ENCODE measurements at places on chromosomes 5 and 9. TPM values are rescaled to one million over a fixed set of nuclear protein-coding genes. Genes with fewer than 3 reads are reported as not detected.

- DNase-seq = no peak
Measured at GRCh38 chr5:54988218-54988617, 2.8 kb upstream of the ESM1 start.

DNA sequence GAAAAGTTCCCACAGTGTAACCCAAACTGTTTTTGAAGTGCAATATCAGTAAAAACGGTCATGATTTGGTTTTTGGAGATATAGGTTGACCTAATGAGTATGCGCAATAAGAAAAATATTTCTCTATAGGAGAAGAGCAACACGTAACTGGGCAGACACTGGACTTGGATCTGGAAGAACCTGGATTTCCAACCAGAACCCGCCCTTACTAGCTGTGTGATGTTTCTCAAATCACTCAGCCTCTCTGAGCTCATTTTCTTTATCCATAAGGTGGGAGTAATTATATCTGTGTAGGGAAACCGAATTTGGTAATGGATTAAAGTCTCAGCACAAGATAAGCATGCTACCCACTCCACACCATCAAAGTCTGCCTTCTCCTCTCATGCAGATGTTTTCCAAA, 169.1 kb downstream of the COL23A1 start:
- no peak for DNase-seq

GRCh38 chr9:35905912-35906679, at the start of gene HRCT1:
Gene HRCT1 (plus strand): TSS chr9:35906202. CDS start chr9:35906288, 86 bp downstream.
- DNase-seq = no peak

- DNase-seq = no peak
Measured at GRCh38 chr5:95861221-95861863, 38.8 kb upstream of the GLRX start.

DNA sequence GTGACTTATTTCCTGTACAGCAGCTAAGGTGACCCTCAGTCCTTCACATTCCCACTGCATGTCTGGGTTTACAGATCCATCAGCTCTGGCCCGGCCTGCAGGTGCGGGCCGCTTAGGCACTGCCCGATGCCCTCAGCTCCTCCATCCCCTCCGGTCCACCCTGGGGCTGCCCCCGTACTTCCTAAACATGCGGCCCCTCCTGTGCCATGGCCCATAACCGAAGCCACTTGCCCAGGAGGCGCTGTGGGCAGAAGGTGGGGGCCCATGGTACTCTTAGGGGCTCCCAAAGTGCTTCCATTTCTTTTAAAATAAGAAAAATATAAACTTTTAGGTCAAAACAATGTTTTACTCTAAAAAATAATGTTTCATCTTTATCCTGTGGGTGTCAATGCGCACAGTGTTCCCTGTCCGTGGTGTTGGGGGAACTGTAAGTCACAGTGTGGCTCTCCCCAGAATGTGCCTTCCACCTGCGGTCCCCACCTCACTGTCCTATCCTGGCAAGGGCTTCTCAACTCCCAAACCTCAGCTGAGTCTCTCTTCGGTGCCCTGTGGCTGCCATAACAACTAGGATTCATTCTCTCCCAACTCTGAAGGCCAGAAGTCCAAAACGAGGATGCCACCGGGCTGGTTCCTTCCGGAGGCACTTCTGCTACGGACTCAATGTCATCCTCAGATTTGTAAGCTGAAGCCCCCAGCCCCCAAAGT, 132.7 kb upstream of the LPCAT1 start:
- no peak for DNase-seq

GRCh38 chr9:123756484-123757106, 173.3 kb downstream of the DENND1A start:
- no peak for DNase-seq

DNA sequence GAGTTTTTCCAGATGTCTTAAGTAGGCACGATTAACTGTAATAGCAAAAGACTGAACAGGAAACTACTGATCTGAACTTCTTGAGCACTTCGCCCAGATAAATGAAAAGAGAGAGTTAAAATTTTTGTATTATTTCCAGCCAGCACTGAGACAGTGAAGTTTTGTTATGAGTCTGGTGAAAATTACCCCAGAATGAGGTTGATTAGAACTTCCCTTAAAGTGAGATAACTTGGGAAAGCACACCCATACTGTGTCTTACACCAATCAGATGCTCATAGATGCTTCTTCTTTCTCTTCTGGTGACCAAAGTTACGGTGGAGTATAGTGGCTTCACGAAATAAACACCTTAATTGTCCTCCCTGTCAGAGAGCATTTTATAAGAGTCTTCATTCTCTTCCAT, 131.8 kb upstream of the SLC12A2 start:
- no peak for DNase-seq

GRCh38 chr5:136631186-136631585, 265.8 kb upstream of the TRPC7 start:
- DNase-seq = no peak

DNA sequence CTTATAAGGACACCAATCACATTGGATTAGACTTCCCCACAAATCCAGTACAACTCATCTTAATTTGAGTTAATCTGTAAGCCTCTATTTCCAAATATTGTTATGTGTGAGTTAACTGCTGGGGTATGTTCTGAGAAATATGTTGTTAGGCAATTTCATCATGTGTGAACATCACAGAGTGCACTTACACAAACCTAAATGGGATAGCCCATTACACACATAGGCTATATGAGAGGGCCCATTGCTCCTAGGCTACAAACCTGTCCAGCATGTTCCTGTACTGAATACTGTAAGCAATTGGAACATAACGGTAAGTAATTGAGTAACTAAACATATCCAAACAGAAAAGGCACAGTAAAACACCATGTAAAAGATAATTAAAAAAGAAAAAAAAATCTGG, 19.1 kb upstream of the ARSI start:
- no peak for DNase-seq

DNA sequence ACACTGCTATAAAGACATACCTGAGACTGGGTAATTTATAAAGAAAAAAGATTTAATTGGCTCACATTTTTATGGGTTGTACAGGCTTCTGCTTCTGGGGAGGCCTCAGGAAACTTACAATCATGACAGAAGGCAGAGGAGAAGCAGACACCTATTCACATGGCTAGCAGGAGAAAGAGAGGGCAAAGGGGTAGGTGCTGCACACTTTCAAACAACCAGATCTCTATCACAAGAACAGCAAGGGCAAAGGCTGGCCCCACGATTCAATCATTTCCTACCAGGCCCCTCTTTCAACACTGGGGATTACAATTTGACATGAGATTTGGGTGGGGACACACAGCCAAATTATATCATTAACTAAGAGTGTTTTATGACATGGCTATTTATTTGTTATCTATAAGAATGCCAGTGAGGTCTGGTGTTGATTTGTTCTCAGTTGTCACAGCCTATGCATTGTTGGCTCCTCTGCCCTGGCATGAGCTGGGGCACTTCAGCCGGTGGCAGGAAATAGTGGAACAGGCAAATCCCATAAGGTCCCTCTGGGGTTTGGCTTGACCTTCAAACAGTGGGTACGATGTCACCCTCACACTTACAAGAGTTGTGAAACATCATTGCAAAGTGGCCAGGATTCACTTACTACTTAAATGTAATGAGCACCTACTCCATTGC, 44.1 kb downstream of the SPARC start:
- no peak for DNase-seq

DNA sequence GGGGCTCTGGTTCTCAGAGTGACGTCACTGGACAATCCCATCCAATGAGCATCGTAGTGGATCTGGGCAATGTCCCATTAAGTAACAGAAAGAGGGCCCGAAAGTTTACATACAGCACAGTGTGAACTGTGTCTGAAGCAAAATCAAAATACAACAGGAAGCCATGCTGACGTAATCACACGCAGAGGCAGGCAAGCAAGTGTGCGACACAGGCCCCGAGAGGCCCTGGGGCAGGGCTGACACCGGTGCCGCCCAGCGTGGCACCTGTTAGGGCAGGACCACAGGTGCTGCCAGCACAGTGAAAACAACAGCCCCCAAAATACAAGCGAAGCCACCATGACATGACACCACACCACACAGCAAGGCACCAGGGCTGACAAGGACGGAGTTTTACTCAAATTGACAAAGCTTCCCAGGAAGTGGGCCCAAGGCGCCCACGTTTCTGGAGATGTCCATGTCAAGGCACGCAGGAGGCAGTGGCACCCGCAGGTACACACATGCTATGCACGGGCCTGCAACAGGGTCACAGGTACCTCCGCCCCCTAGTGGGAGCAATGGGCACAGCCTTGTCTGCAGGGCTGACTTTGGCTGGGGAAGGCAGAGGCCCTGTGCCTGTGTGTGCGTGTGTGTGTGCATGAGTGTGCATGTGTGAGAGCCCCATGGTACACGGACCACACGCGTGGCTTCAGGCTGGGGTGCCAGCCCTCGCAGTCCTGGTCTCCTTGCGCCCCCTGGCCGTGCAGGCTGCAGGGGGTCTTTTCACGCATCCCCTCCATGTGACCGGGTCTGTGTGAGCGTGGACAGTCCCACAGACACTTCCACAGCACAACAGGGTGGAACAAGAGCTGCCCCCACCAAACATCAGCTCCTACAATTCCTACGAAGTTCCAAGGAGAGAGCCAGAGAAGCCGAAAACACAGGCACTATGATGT, 19.6 kb downstream of the QSOX2 start:
- peak; percentile 77 for DNase-seq

DNA sequence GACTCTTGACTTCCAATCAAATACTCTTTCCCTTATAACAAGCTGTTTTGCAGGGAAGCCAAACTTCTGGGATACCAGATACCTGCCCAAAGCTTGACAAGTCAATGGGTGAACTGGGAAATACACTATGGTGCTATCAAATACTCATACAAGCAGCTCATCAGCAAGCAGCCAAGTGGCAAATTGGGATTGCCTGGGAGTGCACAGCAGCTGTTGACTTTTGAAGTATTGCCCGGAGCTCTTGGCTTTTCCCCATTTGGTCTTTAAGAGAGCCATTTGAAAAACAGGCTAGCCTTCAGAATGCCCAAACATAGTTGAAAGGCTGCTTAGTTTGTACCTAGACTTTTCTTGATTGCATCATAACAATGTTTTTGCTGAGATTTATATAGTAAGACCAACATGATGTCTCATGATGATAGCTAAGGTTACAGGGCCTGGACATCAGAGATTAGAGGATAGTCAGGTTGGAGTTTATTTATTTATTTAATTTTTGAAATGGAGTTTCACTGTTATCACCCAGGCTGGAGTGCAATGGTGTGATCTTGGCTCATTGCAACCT, 210.1 kb upstream of the ZNF608 start:
- DNase-seq = no peak

- DNase-seq = no peak
Measured at GRCh38 chr5:68680366-68680765, 413.4 kb upstream of the SLC30A5 start.

DNA sequence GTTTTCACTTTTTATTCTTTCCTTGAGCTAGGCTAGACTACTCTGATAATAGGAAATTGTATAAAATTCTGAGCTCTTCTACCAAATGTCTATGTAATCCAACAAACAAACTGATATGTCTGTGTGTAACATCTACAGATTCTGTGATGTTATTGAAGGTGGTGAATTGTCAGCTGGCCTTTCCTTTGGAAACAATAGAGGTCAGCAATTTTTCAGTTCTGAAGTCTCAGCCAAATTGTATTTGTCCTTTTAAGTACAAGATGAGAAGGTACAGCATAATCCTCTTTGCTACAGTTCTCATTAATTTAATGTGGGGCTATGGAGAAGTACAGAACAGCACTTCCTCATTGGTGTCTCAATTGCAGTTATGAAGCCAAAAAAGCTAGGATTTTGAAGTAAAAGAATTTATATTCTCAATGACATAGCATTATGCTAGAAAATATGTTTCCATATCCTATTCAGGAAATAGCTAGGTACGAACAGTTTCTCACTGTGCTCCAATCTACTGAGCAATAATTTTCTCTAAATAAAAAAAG, 198.0 kb downstream of the HINT1 start:
- DNase-seq = no peak

- no peak for DNase-seq
Measured at GRCh38 chr5:114948986-114949621, 220.6 kb downstream of the TRIM36 start.

GRCh38 chr5:39058178-39058921, 15.8 kb downstream of the RICTOR start:
- no peak for DNase-seq

DNA sequence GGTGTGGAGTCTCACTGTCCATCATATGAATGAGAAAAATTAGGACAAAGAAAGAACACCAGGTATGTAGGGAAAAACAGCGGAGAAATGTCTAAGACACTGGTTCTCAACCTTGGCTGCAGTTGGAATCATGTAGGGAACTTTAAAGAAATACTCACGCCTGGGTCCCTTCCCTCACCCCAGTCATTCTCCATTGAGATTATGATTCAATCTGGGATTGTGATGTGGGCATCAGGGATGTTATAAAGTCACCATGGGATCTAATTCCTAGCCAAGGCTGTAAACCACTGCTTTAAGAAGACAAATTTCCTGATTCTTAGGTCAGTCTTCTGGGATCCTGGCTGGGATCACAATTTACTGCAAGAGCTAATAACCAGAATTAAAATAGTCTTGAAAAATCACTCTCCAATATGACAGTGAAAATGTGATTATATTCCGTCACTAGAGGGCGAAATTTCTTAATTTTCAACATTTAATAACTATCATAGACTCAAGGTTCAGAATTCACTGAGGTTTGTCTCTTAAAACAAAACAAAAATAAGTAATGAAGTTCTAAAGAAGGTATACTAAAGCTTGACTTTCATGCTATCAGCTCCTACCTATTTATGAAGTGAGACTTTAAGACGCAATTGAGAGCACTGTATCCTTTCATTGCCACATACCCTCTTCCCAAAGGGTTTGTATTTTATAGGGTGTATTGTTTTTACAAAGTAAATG, 60.5 kb downstream of the GLDC start:
- no peak for DNase-seq

- peak; percentile 35 for DNase-seq
Measured at GRCh38 chr5:146529984-146530383, 14.0 kb upstream of the GPR151 start.

DNA sequence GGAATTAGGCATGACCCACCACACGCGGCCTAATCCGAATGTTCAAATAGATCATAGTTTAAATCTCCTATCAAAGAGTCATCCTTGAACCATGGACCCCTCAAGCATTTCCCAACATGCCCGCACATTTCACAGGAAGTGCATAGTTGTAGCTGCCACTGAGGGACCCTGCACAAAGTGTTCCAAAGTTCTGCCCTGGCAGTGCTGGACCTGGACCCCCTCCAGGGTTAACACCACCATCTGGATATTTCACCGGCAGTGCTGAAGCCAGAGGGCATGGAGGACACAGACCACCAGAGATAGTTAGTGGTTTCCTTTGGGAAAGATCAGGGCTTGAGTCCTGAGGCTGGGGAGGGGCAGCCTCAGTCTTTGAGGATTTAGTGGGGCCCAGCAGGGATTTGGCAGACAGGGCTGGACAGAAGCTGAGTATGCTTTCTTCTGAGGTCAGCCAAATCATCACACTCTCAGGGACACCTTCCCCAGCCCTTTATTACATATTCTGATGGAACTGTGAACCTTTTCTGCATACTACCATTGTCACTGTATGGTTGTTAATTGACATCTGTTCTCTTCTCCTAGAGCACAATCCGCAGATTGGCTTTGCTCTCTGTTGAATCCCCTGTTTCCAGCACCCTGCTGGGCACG, 143.6 kb upstream of the EFNA5 start:
- no peak for DNase-seq

SLC1A1 gene
- not detected for total RNA-seq

ACSL6 gene
- 38.8 TPM for total RNA-seq

TAF11L2 gene
- total RNA-seq = not detected

NUTM2G gene
- not detected for total RNA-seq

SUB1 gene
- 446 TPM for total RNA-seq

CRHBP gene
- not detected for total RNA-seq

BASP1 gene
- 0.15 TPM for total RNA-seq

DNAI1 gene
- total RNA-seq = not detected

PRRX2 gene
- total RNA-seq = not detected

LIFR gene
- total RNA-seq = not detected

F12 gene
- total RNA-seq = 0.60 TPM

SAXO1 gene
- total RNA-seq = not detected
